ENCODE measurements at places on chromosomes 6 and 20.

GRCh38 chr6:166078294-166078693, 89.4 kb downstream of the TBXT start:
- no peak for DNase-seq

DNA sequence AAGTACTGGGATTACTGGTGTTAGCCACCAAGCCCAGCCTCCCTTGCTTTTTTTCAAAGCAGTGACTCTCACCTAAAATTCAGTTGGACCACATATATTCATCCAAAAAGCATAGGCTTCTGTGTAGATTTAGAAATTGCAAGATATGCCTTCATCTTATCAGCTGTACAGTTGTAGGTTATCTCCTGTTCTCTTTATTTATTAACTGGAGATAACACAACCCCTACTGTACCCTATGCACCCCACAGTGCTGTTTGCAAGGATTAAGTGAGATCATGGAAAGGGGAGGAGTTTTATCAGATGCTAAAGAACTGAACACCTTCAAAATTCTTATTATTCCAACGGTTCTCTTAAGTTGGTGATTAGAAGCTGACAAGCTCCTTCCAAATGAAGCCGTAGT, 164.4 kb upstream of the JARID2 start:
- DNase-seq: no peak

- DNase-seq: no peak
Measured at GRCh38 chr6:135158397-135158796, 22.7 kb upstream of the MYB start.

DNA sequence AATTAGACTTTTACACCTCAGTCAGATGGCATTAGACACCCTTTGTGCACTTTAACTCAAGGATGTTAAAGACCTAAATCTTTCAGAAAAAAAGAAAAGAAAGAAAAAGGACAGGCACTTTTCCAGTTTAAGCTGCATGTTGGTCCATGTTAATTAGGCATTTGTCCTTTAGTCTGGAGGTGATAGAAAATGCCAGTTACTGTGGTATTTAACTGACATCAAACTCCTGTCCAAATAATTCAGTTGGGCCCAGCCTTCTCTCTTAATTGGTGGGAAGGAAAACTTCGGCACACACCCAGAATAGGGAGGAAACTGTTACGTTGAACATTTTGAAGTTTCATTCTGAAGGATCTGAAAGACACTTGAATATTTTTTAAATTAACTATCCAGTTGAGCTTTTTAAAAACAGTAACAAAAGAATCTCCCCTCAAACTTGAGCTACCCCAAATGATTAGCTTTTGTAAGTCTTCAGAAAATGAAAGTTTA, 30.3 kb downstream of the RREB1 start:
- no peak for DNase-seq

- DNase-seq: no peak
Measured at GRCh38 chr6:112800916-112801315, 453.8 kb downstream of the RFPL4B start.

- no peak for DNase-seq
Measured at GRCh38 chr6:90678049-90678779, 91.3 kb upstream of the MAP3K7 start.

DNA sequence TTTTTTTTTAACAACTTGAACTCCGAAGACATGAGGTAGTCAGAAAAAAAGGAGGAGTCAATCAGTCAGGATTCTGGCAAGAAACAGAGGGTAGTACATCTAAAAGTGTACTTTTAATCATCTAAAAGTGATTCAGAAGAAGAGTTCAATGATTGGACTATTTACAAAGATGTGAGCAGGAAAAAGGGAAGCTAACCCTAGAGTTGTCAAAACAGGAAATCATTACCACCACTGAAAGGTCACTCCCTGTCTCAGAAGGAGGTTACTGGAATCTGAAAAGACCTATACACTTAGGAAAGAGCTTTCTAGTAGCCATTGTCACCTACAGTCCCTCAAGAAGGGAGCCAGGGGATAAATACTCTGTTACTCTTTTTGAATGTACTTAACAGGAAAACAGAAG, 16.7 kb upstream of the LMBRD1 start:
- no peak for DNase-seq

DNA sequence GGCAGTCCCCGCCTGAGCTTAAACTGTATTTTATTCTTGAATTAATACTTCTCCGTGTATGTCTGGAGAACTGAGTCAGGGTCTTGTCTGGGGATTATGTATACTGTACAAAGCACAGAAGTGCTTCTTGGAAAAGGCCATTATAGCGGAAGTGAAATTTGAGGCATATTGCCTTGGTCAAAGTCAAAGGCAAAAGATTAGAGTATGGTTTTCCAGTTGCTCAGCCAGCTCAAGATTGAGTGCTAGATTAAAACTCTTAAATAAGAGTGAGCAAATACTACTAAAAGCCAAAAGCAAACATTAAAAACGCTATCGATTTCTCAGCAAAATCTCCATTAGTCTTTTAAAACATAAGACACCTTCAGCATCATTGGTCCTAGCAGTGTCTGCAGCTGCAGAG, 207.7 kb upstream of the MAN1A1 start:
- no peak for DNase-seq

DNA sequence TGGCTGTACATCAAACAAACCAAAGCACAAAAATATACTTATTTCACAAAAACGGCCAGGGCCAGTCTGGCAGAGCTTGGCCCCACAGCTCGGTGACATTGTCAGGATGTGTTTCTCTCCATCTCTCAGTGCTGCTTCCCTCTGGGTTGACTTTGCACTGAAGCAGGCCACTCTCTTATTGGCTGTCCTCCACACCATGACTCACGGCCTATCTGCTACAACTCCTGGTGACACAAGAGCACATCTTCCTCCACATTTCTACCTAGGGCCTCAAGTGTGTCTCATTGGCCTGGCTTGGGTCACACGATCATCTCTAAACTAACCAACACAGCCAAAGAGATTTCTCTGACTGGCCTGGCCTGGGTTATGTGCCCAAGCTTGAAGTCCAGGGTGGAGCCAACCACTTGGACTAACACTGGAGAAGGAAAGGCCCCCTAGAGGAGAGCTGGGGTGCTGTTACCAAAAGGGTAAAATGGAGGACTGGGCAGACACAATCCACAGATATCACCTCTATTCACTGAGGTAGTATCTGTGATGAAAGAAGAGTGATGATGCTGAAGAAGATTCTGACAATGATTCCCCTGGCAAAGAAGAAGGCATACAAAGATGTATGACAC, 159.8 kb upstream of the TSHZ2 start:
- DNase-seq: no peak

DNA sequence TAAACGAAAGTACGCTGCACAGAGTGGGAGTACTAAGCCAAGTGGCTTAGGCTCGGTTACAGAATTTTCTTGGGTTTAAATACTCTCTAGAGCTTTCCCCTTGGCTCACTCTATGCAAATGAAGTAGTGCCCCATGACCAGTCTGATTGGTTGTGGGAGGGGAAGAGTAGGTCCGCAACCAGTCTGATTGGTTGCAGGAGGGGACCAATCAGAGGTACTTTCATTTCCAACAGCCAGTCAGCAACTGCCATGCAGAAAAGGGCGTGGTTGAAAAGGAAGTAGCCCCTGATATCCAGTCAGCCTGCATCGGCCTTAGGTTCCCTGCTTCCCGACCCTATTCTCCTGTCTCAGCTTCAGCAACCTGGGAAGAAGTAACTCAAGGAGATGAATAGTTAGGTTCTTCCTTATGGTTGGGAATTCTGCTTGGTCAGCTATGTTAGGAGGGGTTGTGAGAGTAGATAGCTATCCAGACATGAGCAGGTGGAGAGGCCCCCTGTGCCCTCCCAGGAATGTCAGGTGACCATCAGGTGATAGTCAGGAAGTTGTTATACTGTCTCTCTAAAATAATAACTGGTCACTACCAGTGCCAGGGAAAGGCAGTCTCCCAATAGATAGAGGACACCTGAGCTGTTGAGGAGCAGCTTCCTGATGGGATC, 57.4 kb downstream of the FARS2 start:
- no peak for DNase-seq

- no peak for DNase-seq
Measured at GRCh38 chr6:138339024-138339423, 38.7 kb upstream of the SMIM28 start.

- DNase-seq: no peak
Measured at GRCh38 chr6:148103436-148103835, 239.2 kb upstream of the SASH1 start.

DNA sequence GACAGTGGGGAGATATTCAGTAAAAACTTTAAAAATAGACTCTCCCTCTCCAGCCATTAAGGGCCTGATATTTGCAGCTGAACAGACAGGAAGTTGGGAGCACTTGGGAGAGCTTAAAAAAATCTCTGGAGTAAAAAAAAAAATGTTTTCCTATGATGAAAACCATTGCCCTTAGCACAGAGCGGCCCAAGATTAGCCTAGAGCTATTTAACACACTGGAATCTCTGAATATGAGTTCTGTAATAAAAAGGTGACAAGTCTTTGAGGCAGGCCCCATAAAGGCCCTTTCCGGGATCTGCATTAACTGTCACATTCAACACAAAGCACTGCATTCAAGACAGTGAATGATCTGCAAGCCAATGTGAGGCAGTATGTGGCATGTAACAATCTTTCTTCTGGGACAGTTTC, 393.7 kb downstream of the ZFAND3 start:
- DNase-seq: no peak

DNA sequence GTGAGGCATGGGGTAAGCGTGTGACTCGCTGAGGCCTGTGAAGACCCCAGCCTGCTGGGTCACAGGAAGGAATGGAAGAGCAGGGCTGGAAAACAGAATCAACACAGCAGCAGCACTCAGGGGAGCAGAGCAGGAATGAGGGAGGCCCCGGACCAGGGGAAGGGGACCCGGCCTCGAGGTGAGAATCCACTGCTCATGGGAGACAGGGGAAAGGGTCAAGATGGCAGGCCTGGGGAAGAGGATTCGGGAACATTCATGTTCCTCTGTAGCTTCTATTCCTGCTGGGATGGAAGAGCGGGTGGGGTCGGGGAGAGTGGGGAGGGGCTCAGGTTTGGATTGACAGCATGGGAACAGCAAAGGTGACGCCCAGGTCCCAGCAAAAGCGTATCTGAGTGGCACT, 59.4 kb downstream of the NPEPL1 start:
- no peak for DNase-seq

- no peak for DNase-seq
Measured at GRCh38 chr6:118494091-118494490, 54.0 kb upstream of the PLN start.

GRCh38 chr6:141682391-141682790, 450.3 kb upstream of the GJE1 start:
- DNase-seq: no peak

GRCh38 chr6:14273191-14273590, 155.6 kb downstream of the CD83 start:
- DNase-seq: no peak

GRCh38 chr6:169070506-169071176, 183.0 kb downstream of the THBS2 start:
- DNase-seq: no peak

DNA sequence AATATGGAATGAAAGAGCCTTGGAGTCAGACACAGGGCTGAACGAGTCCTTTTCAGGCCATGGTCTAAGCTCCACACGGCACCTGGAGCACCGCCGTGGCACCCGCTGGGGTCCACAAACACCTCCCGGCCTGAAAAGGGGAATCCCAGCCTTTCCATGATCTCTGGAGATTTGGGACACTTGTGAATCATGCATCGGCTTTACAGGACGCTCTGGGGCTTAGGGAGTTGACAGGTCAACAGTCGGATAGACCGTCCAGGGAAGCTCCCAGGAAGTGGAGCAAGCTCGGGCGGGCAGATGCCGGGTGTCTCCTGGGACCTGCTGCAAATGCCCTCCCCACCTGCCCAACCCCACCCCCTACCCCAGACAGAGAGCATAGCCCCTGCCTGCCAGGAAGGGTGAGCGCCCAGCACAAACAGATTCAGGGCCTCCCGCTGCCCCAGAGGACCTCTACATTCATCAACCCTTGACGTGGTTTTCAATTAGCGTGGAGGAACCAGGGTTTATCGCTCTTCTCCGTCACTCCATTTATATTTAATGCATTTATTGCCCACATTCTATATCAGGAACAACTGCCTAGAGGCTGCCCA, 53.6 kb downstream of the YTHDF1 start:
- DNase-seq: no peak
